NCI-H1105 (cell line): ENCODE measurements at places on chromosomes 12 and 14.
A peak's percentile ranks its signal among the peaks of the same experiment; 100 is the strongest.

- no peak for DNase-seq
Measured at GRCh38 chr14:100784523-100785337, 41.2 kb upstream of the MEG3 start.

DNA sequence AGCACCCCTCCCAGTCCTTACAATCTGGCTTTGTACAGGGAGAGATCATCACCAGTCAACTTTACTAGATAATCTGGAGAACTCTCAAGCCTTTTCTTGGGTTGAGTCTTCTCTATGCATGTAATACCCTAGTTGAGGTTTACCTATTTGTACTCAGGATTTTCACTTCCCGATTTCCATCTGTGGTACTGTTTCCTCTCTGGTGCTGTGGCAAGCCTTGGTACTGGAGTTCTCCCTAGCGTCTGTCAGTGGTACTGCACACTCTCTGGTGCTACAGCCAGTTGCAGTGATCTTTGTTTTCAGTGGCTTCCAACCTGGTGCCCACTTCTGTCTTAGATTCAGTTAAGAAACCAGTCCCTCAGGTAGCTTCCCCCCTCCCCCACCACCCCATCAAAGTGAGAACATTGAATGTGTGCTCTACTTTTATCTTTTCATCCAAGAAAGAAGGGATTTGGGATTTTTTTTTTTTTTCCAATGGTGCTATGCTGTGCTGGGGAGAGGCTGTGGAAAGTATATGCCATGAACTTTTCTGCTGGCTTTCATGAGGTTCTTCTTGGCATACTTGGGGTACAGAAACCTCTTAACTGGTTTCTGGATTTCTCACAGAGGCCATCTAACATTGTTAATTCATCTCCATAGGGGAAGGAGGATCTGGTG is 69.4 kb upstream of the EVL start:
- DNase-seq, result no peak

DNA sequence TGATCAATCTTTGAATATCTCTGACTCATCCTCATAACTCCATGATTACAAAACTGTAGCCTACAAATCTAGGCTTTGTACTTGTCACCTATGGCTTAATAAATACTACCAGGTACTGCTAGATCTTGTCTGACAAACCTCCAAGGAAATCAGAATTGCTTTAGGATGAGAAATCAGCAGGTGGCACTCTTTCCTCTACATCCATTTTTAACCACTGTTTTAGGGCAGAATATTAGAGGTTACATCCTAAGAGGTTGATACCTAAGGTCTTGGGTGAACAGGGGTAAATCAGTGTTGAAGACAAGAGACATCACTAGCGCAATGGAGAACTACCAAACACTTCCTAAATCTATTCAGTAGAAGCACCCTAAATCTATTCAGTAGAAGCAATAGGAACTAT is 63.1 kb upstream of the SOX5 start:
- DNase-seq, result peak; percentile 3

DNA sequence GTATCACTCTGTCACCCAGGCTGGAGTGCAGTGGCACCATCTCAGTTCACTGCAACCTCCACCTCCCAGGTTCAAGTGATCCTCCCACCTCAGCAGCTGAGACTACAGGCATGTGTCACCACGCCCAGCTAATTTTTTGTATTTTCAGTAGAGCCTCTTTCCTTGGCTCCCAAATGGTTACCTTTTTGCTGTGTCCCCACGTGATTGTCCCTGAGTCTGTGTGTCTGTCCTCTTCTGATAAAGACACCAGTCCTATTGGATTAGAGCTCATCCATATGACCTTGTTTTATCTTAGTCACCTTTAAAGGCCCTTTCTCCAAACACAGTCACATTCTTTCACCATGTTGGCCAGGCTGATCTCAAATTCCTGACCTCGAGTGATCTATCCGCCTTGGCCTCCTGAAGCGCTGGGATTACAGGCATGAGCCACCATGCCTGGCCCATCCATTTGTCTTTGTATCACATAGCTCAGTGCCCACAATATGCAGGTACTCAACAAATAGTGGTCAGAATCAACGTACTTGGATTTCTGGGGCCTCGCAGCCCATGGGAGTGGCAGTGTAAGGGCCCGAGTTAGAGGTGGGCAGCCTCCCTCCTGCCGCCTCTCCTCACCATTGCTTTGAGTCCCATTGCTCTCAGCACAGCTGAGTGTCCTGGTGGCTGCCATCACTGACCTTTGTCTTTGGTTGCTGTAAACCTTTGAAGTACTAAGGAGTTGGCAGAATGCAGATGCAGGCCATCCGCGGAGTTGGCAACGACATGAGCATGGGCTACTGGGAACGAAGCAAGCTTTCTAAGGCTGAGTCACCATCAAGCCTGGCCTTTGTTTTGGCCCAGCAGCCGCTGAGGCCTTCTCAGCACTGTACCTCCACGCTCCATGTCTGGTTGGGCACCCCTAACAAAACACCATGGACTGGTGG is 9.3 kb downstream of the TPCN1 start:
- no peak for DNase-seq

GRCh38 chr12:132197581-132198354 is 53.5 kb downstream of the NOC4L start:
- DNase-seq, result no peak

DNA sequence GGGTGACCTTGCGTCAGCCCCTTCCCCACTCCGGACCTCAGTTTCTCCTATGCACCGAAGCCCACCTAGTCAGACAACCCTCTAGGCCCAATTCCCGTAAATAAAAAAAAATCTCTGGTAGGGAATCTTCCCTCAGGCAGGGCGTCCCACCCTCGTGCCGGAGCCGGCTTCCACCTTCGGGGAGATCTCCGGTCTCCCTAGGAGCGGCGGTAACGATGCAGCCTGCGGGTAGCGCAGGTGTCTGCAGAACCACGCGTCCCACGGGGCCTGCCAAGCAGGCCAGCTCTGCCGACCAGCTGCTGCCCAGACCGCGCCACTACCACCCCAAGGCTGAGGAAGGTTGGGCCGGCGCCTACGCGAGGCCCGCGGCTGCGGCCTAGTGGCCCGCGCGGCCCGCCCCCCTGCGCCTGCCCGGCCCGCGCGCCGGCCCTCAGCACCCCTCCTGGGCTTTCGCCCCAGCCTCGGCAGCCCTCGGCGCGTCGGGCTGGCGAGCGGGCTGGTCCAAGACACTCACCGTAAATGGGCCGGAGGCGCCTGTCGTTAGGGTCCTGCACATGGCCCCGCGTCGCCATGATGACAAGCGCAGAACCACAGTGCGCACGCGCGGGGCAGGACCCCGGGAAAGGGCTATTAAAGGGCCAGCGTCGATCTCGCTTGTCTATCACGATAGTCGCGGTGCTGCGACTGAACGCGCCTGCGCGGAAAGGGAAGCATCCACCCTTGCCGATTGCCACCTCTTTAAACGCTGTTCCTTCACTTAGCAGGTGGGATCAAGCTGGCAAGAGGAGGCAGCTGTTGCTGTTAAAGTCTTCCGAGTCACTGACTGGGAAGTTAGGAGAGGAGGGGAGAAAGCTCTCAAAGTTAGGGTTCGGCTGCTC is at the start of gene NAA25:
Gene NAA25 (minus strand): TSS at position 582 of the 878 bp plus-strand sequence. CDS start 10 bp downstream, at position 572.
- DNase-seq, result peak; percentile 88

DNA sequence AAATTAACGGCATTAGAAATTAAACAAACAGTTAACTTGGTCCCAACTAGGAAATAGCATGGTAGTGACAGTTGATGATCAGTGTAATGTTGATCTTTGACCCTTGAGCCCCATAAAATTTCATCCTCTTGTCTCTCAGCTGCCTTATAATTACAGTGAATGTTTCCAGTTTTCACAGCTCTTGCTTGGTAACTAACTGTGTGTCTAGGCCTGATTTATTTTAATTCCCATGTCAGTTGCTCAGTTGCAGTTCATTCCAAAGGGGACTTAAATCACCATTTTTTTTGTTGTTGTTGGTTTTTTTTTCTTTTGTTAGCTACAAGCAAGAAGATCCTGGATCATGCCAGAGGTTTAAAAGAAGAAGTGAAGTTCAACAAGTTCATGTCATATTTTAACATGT is 1883.7 kb upstream of the FLRT2 start:
- DNase-seq, result no peak

GRCh38 chr12:20370014-20370386 is 1.7 kb downstream of the PDE3A start:
- DNase-seq, result no peak

DNA sequence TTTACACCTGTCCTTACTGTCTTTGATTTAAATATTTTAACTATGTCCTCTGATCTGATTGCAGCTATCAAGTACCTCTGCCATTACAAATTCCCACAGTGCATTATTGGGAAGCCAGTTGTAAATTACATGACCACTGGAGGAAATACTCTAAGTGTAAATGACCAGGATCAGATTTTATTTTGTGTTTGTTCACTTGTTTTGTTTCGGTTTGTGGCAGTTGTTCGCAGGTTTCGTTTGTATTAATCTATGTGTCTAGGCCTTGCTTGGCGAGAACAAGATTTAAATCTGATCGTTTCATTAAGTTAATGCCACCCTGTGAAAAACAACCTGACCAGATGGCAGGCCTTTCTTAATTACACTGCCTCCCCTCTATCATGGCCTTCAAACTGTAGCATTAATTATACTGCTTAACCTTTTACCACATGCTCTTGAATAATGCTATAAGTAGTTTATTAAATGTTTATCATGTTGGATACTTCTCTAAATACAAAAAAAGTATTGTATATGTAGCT is 990.1 kb downstream of the TMTC2 start:
- no peak for DNase-seq

GRCh38 chr14:31988244-31988643 is 88.9 kb upstream of the ARHGAP5 start:
- no peak for DNase-seq

- DNase-seq, result no peak
Measured at GRCh38 chr12:1915082-1915968, 3.1 kb downstream of the CACNA2D4 start.

DNA sequence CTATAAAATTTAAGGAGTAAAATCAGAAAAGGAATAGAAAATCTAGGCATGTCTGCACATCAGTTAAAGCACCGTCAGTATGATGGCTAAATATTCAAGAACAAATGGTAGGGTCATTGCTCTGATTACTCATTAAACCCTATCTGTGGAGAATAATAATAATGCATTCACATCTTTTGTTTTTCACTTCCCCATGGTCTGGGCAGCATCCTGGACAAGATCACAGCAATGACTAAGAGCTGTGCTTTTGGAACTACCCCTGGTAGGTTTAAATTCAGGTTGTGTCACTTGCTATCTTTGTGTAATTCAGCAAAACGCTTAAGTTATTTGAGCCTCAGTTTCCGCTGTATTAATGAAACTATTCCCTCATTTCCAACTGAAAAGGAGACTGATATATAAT is 33.1 kb downstream of the C12orf42 start:
- DNase-seq, result no peak

DNA sequence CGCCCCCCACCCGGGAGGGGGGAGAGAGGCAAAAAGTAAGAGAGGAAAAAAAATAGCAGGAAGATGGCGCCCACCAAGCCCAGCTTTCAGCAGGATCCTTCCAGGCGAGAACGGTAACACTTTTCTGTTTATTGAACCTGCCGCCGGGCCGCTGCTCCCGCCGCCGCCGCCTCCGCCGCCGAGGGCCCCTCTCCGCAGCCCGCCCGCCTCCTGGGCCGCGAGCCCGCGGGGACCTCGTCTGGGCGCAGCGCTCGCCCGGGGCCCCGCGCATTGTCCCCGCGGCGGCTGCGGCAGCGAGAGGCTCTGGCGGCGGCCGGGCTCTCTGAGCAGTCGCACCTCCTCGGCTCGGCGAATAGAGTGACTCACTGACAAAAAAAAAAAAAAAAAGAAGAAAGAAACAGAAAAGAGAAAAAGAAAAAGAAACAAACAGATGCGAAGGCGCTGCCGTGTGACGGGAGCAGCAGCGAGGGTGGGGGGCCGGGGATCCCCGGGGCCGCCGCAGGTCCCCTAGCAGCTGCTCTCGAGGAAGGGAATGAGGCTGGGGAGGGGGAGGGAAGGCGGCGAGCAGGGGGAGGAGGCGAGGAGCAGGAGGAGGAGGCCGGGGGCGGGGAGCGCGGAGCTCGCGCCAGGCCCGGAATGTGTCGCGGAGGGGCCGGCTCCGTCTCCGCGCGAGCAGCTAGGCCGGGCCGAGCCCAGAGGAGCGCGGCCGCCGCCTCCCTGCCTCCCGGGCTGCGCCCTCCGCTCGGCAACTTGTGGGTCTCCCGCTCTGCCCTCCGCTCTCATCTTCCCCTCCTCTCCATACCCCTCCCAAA is 781 bp downstream of the NPAS3 start:
- peak; percentile 60 for DNase-seq

DNA sequence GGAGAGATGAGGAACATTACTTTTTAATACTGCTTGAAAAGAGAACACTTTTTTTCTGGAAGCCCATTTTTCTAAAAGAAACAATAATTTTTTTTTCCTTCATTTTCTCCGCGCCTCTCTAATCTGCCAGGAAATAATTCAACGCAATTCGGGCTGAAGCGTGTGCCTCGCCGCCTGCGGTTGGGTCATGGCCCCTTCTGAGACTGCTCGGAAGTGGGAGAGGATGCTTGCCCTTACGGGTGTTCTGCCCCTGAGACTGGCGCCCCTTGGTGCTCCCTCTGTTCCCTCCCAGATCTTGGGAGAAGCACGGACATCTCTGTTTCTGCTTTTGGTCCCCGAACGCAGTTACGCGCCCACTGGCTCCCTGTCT is 332 bp upstream of the TBC1D30 start:
- peak; percentile 61 for DNase-seq

GRCh38 chr12:115794659-115795081 is 482.8 kb downstream of the MED13L start:
- DNase-seq, result no peak

- no peak for DNase-seq
Measured at GRCh38 chr14:68969278-68970033, 9.6 kb downstream of the ACTN1 start.

- peak; percentile 43 for DNase-seq
Measured at GRCh38 chr14:30874999-30875787, 834 bp downstream of the COCH start.

DNA sequence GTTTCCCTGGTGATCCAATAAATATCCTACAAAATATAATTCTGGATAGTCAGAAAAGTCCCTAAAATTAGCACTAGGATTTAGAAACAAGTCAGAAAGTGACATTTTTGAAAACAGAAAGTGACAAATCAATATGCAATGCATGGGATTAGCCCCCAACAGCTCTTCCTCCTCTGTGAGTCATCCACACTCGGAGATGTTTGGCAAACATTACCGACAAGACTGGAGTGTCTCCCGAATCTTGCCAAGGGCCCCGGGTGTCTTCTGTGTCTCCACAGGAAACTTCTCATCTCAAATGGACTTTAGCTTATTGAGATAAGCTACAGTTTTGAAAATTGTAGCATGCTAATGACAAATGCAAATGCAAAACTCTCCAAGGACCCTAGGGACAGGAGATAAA is 398.9 kb upstream of the CCDC196 start:
- no peak for DNase-seq

DNA sequence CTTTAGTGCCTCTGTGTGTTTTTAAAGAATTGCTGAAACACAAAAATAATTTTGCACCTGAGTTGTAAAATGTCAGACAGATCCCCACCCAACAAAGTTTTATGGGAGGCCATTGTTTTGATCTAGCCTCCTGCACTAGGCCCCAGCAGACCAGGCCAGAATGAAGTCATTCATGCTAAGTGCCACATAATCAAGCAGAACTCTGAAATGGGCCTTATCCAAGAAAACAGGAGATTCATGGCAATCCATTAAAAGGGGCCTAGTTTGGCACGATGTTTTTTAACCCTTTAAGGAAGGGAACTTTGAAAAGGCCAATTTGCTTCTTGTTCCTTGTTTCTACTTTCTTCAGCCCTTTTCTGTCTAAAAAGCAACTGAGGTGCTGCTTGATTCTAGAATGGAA is 260.9 kb downstream of the ITPR2 start:
- DNase-seq, result no peak
